Stomach (tissue), 19 donors: ENCODE measurements at places on chromosomes 2 and 18. TPM values are rescaled to one million over a fixed set of nuclear protein-coding genes. Genes with fewer than 3 reads are reported as not detected.
A peak's percentile ranks its signal among the peaks of the same experiment; 100 is the strongest.

DNA sequence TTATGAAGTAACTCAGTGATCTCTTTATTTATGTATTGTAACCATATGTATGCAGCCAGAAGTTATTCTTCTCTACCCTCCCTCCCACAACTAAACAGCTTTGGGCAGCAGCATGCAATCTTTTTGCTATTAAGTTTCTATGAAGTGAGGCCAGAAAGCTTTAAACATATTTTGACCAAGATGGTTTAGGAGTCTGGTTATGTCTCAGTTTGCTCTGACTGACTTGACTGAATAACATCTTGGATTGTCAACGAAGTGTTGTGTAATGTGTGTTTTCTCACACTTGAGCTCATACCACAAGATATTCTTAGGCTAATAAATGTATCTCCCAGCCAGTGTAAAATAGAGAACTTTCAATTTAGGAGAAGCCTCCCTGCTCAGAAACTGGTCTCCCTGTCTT, 104.3 kb downstream of the TTC27 start:
- DNase-seq: no peak

DNA sequence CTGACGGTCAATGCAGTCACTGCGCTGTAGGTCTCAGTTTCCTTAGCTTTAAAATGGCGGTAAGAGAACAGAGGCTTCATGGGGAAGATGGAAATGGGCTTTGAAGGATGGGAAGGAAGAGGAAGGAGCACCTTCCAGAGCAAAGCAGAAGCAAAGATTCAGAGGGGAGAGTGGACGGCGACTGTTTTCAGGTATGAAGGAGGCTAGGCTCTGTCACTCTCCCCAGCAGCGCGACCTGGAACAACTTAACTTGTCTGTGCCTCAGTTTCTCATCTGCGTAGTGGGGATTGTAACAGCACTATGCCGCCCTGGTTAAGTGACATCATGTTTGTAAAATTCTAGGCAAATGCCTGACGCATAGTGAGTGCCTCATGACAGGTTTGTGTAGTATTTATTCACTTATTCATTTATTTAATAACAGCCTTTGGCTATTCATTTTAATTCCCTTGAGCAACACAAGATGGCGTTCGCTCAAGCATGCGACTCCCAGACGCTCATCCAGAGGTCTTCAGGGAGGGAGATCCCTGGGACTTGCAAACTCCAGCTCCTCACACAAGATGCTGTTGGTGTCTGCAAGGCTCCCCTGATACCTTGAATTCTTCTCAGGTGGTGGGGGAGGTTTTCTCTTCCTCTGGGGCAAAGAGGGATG, 336.3 kb downstream of the DYSF start:
- no peak for DNase-seq

GRCh38 chr2:172288603-172289002, 138.8 kb upstream of the ITGA6 start:
- DNase-seq: peak; percentile 54

GRCh38 chr18:63994783-63995399, 25.0 kb downstream of the SERPINB8 start:
- peak; percentile 69 for DNase-seq

GRCh38 chr2:225865468-225865867, 466.0 kb downstream of the NYAP2 start:
- DNase-seq: no peak

DNA sequence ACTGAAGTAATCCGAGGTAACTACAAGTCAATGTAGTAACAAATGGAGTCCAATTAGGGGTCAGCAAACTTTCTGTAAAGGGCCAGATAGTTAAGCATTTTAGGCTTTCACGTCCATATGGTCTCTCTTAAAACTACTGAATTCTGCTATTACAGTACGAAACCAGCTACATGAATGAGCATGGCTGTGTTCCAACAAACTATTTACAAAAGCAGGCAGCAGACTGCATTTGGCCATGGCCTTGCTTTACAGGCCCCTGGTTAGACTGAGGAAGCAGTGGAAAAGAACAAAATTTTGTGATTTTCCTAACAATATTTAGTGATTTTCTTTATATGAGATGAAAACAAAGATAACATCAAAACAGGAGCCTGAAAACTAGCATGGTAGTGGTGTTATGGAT, 64.0 kb downstream of the RTN4 start:
- DNase-seq: no peak

DNA sequence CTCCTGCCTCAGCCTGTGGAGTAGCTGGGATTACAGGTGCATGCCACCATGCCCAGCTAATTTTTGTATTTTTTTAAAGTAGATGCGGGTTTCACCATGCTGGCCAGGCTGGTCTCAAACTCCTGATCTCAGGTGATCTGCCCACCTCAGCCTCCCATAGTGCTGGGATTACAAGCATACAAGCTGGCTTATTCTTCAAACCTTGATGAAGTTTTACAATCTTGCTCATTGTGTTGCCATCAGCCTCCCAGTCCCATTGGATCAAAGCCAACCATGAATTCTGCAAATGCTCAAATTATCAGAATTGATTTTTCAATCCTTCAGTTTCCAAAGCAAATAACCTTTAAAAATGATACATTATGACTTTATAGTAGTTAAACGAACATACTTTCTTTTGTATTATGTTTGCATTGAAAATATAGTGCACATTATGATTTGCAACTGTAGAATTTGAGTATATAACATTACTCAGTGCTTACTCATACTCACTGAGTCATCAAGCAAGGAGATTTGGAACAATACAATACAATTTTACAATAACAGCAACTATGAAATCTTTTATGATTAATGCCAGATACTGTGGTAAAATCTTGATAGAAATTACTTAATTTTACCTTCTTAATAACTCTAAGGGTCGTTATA, 1491.9 kb upstream of the CELF4 start:
- DNase-seq: no peak

DNA sequence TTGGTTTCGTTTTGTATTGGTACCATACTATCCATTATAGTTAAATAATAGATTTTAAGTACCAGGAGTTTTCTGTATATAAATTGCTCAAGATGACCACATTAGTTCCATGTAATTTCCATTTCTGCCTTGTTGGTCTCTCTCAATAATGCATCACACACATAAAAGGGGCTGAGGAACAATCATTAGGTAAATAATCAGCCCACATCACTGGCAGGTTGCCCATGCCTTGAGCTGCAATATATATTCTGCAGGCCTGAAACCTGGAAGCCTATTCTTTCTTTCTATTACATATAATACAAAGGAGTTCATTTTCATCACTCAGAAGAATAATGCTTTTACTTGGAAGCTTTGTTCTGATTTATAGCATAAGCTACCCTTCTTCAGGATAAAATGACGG, 616.1 kb upstream of the PKDCC start:
- peak; percentile 55 for DNase-seq

- DNase-seq: peak; percentile 67
These were observed 352.0 kb downstream of the IRS1 start for GRCh38 chr2:226447338-226448300.

- no peak for DNase-seq
These were observed 83.3 kb downstream of the ALPK2 start for GRCh38 chr18:58545338-58546296.

- no peak for DNase-seq
These were observed 108.6 kb upstream of the REV1 start for GRCh38 chr2:99598441-99598840.

DNA sequence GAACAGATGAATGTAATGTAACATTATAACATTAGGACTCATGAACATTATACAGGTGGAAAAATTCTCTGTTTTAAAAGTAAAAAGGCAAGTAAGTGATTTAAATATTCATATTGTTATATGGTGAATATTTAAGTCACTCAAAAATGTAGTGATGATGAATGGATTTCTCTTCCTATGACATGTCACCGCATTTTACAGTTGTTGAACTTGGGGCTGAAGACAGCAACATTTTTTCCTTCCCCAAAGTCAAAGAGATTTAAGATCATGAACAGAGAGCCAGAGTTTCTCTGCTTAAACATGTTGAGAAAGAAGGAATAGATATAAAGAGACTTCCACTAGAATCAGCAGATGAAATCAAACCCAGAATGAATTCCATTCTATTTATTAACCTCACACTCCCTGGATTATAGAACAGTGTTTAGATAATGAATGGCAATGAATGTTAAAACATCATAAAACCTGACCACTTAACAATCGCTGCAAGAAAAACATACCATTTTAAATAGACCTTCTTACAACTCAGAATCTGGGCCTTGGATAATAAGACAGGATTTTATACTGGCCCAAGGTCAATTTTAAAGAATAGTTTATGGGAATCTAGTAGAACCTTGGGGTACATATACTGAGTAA, 163.6 kb upstream of the SIX2 start:
- no peak for DNase-seq

GRCh38 chr2:231034291-231034882, 2.9 kb upstream of the C2orf72 start:
- DNase-seq: no peak

GRCh38 chr18:58789876-58790240, 74.8 kb upstream of the ZNF532 start:
- peak; percentile 48 for DNase-seq

DNA sequence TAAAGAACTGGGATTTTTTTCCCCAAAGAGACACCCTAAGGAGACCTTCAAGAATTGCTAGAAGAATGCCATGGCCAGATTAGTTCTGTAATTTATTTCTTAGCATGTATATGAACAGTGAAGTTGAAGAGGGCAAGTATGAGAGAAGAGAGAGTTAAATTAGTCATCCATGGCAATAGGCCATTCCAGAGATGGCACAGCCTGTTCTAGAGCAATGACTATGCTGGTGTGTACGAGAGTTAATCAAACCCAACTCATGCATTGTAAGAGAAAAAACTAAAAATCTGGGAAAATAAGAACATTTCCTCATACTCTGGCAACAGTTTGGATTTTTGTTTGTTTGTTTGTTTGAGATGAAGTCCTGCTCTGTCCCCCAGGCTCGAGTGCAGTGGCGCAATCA, 112.1 kb upstream of the PIK3C3 start:
- no peak for DNase-seq

GRCh38 chr18:56716692-56717146, 65.6 kb downstream of the WDR7 start:
- no peak for DNase-seq

DNA sequence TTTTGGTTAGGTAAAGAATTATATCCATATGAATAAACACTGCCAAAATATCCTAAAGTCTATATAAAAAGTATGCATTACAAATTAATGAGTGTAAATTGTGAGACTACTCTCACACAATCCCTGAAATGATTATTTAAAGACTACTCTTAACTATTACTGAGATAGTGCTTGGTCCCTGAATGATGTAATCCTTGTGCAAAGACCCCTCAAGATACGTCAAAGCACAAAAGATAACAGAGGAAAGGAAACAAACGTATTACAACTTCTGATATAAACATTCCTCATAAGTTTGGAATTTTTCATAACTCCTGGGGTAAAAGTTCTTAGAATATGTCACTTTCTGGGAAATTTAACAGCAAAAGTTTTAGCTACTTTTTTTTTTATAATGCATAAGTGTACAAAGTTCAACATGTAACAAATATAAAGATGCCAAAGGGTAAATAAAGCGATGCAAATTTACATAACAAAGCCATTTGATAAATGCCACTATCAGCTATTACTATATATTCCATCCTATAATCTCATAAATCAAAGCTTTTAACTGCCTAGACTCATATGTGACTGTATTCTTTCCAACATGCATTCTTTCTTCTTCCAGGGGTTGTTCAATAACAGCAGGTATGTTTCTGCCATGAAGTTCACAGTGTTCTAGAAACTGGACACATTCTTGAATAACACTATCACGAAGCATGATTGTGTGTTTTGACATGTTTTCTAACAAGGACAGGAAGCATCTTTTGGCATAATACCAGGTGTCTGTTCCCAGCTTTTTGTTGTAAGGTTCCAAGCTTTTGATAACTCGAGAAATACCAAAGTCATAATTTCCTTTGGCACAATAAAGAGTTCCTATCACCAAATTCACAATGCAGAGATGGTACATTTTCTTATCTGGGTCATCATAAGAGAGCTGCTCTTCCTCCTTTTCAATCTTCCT, 158.0 kb downstream of the AGPS start:
- no peak for DNase-seq

GRCh38 chr18:8507361-8507760, 101.9 kb upstream of the RAB12 start:
- no peak for DNase-seq

- DNase-seq: no peak
These were observed 60.9 kb downstream of the C18orf63 start for GRCh38 chr18:74376523-74376922.

- DNase-seq: no peak
These were observed 94.3 kb downstream of the LOXHD1 start for GRCh38 chr18:46562674-46563192.

- DNase-seq: no peak
These were observed 121.2 kb downstream of the TCF4 start for GRCh38 chr18:55466789-55467188.

DNA sequence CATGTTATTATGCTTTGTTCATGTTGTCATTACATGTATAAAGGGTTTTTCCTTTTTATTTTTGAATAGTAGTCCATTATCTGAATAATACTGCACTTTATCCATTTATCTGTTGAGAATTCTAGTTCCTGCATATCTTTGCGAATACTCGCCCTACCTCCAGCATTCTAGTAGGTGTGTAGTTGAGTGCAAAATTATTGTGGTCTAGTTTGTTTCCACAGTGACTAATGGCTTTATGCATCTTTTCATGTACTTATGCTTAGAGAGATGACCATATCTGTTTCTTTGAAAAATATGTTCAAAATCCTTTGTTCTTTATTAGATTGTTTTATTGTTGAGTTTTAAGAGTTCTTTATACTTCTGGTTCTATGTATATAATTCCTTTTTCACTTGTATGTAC, 48.8 kb downstream of the EIF5B start:
- no peak for DNase-seq

- DNase-seq: no peak
These were observed 49.2 kb downstream of the TRPM8 start for GRCh38 chr2:233966388-233966787.

DNA sequence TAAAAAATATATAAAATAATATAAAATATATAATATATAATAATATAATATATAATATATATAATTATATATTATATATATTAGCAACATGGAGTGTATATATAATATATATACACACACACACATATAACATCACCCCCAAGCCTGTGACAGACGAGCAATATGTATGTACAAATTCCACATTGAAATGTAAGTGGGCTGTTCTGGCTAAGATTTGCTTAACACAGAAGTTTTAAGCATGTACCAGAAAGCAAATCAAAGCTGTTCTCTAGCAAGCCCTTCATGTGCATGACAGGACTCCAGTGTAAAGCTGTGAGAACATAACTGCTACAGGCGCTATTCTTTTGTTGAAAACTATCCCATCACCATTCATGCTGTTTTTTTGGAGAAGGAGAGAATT, 261.7 kb upstream of the TNP1 start:
- no peak for DNase-seq

- peak; percentile 78 for DNase-seq
These were observed 92.6 kb upstream of the FAM117B start for GRCh38 chr2:202542142-202542541.

The G6PC2 gene
- polyA plus RNA-seq: not detected

The GPAT2 gene
- 0.37 TPM for polyA plus RNA-seq

The TACR1 gene
- not detected for polyA plus RNA-seq

The DCDC2C gene
- not detected for polyA plus RNA-seq

The IL36B gene
- not detected for polyA plus RNA-seq

The CD207 gene
- 1.4 TPM for polyA plus RNA-seq

The CDH7 gene
- not detected for polyA plus RNA-seq

The EVA1A gene
- polyA plus RNA-seq: 2.1 TPM

The ABCB11 gene
- not detected for polyA plus RNA-seq
